Motor neuron (in vitro differentiated cells): ENCODE measurements at places on chromosomes 13 and 19. TPM values are rescaled to one million over a fixed set of nuclear protein-coding genes. Genes with fewer than 3 reads are reported as not detected.

The DACH1 gene
- total RNA-seq: 31.8 and 39.9 TPM in 2 replicates

The CRB3 gene
- 0.29 TPM in 1 of 2 replicates, not detected in the other for total RNA-seq

The PCSK4 gene
- 2.1 and 2.7 TPM in 2 replicates for total RNA-seq

The ZNF100 gene
- 5.0 and 6.2 TPM in 2 replicates for total RNA-seq

The ADGRE1 gene
- total RNA-seq: not detected in 2 replicates

The RFPL4AL1 gene
- not detected in 2 replicates for total RNA-seq

The EIF3K gene
- total RNA-seq: 252 and 301 TPM in 2 replicates

The RFX1 gene
- 3.6 and 4.8 TPM in 2 replicates for total RNA-seq

The SLC27A5 gene
- total RNA-seq: 11.8 and 12.1 TPM in 2 replicates

The TMEM221 gene
- 1.4 TPM in 1 of 2 replicates, not detected in the other for total RNA-seq

The ADGRE2 gene
- 2.9 and 3.7 TPM in 2 replicates for total RNA-seq

The ZNF296 gene
- total RNA-seq: 0.78 and 1.5 TPM in 2 replicates

The ZNF235 gene
- 11.2 and 12.0 TPM in 2 replicates for total RNA-seq

The ZNF154 gene
- 0.81 and 0.92 TPM in 2 replicates for total RNA-seq

The SAE1 gene
- total RNA-seq: 191 and 197 TPM in 2 replicates

The CTXN1 gene
- 9.2 and 10.2 TPM in 2 replicates for total RNA-seq

The ATP4A gene
- 0.11 and 0.44 TPM in 2 replicates for total RNA-seq

The NXNL1 gene
- total RNA-seq: not detected in 2 replicates

The LGALS14 gene
- total RNA-seq: not detected in 2 replicates

The SPIB gene
- total RNA-seq: 1.1 TPM in 1 of 2 replicates, not detected in the other

The CAPN12 gene
- total RNA-seq: 2.4 and 3.7 TPM in 2 replicates

The CFAP97D2 gene
- 0.73 TPM in 1 of 2 replicates, not detected in the other for total RNA-seq

The OR4F17 gene
- total RNA-seq: not detected in 2 replicates

The DDX39A gene
- total RNA-seq: 52.4 and 54.1 TPM in 2 replicates

The TIMM44 gene
- 80.0 and 106 TPM in 2 replicates for total RNA-seq

The F7 gene
- 0.14 and 0.67 TPM in 2 replicates for total RNA-seq

The F10 gene
- total RNA-seq: 0.21 and 0.55 TPM in 2 replicates

The RFPL4A gene
- not detected in 2 replicates for total RNA-seq

The GTF2F1 gene
- total RNA-seq: 96.6 and 103 TPM in 2 replicates

The ZFR2 gene
- 7.5 and 8.1 TPM in 2 replicates for total RNA-seq

The ARHGAP35 gene
- 46.9 and 50.1 TPM in 2 replicates for total RNA-seq

The DCT gene
- 0.17 and 0.18 TPM in 2 replicates for total RNA-seq

The ATXN8OS gene
- not detected in 2 replicates for total RNA-seq

The IL12RB1 gene
- total RNA-seq: not detected in 2 replicates

The CYP4F12 gene
- total RNA-seq: 0.27 TPM in 1 of 2 replicates, not detected in the other

The NLRP9 gene
- total RNA-seq: not detected in 2 replicates

The GYS1 gene
- 16.8 and 18.4 TPM in 2 replicates for total RNA-seq
